ENCODE measurements at places on chromosomes 6 and 20. TPM values are rescaled to one million over a fixed set of nuclear protein-coding genes. Genes with fewer than 3 reads are reported as not detected.

DNA sequence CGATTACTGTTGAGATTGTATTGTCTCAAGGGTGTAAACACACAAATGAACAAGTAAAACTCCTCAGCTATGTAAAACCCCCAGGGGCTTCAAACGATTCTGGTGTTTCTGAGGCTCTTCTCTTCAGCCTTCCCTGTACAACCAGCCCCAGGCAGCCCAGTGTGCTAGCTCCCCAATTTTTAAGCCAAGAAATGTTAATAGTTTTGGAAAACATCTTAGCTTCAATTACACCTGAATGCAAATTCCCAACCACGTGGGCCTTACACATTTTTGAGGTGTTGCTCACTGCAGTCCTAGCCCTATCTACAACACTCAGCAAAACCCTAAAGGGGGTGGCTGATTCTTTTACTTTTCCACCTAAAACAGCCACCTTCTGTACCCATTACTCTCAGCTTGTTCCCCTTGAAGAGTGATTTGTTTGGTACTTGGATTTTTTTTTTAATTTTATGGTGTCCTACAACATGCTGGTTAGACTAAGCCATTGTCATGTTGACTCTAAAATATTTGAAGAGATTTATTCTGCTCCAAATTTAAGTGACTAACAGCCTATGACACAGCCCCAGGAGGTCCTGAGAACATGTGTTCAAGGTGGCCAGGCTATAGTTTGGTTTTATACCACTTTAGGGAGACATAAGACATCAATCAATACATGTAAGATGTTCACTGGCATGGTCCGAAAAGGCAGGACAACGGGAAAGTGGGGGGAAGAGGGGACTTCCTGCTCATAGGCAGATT, 48.7 kb downstream of the ADAT2 start:
- no peak for DNase-seq

The ECT2L gene
- not detected for total RNA-seq

- DNase-seq, result peak; percentile 84
Observed at GRCh38 chr6:30480536-30481156, 8.7 kb upstream of the HLA-E start.

The ZSCAN26 gene
- 11.7 TPM for total RNA-seq

GRCh38 chr6:27966044-27966443, 9.0 kb downstream of the OR2B6 start:
- no peak for DNase-seq

DNA sequence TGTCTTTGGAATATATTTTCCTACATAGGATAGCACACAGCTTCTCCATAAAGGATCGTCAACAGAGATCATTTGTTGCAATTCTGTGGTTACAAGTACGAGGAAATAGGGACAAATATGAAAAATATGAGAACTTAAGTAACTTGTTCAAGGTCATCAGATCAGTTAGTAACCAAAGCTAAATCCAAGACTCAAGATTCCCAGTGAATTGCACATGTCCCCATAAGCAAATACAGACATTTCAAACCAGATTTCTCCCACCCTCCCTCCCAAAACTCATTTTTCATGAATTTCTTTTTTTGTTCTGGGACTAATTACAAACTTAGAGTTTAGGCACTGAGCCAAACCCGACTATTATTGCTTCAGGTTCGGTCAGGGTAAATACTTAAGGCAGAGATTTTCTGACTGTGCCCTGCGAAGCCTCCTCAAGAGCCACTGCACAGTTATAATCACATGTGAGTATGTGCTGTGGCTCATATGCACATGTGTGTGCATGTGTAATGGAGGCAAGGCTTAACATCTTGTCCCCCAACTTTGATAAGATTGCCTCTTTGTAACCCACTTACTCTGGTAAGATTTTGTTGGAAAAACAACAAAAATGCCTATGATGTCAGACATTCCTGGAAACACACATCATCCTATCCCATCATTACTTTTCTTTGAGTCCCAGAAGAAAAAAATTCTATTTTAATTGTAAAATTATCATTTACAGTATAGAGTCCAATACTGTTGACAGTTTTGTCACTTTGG, 216.2 kb downstream of the CD83 start:
- DNase-seq, result no peak

DNA sequence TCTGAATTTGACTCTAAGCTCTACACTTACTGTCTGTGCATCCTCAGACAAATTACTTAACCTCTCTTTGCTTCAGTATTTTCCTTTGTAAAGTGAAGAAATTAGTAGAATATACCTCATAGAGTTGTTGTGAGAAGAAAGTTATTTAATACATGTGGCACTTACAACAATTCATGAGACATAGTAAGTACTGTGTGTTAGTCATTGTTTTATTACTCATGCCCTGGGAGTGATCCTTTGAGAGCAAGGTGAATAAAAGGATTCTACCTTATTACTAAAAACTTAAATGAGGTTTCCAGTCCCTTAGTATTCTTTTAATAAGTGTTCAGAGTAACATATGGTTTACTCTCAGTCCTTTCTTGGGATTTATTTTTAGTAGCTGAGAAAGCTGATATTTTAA, 233.6 kb upstream of the MAP3K7 start:
- no peak for DNase-seq

- DNase-seq, result no peak
Observed at GRCh38 chr6:74166849-74167248, 470.8 kb downstream of the CD109 start.

DNA sequence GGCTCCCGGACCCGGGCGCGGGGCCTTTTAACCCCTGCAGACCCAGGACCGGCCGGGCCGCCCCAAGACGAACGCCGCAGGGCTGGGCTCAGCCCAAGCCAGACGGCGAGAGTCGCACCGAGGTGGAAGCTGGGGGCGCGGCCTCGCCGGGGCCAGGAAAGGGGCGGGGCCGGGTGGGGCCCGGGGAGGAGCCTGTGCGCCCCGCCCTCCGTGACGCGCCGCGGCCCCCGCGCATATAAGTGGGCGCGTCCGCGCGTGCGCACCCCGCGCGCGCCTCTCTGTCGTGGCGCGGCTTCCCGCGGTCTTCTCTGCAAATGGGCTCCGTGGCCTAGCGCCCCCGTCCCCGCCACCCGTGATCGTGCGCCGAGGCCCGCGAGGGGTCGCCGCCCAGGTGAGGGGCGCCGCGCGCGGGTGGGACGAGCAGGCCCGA, at the start of gene PPDPF:
Gene PPDPF, plus strand, starts transcription at position 262 of the 430 bp plus-strand sequence. CDS start 544 bp downstream, outside the sequence.
- DNase-seq, result peak; percentile 87

GRCh38 chr6:134182528-134182927, 130.1 kb upstream of the SLC2A12 start:
- no peak for DNase-seq

The CFB gene
- not detected for total RNA-seq

The PCSK2 gene
- not detected for total RNA-seq

DNA sequence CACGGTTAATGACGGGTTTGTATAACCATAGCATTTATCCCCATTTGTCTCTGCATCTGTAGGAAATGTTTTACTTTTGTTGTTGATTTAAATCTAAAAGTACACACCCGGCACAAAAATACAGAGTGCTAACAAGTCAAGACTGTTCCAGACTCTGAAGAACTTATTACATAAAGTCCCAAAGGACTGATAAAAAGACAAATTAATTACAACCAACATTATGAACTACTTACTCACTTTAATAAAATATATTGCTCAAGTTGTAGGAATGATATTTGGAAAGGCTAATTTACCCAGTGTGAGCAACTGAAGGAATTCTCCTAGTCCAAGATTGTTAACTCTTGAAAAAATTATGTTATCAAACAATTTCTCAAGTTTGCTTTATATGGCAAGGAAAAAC, 115.6 kb downstream of the KIF13A start:
- no peak for DNase-seq

- no peak for DNase-seq
Observed at GRCh38 chr20:53654932-53655624, 61.4 kb upstream of the ZNF217 start.

DNA sequence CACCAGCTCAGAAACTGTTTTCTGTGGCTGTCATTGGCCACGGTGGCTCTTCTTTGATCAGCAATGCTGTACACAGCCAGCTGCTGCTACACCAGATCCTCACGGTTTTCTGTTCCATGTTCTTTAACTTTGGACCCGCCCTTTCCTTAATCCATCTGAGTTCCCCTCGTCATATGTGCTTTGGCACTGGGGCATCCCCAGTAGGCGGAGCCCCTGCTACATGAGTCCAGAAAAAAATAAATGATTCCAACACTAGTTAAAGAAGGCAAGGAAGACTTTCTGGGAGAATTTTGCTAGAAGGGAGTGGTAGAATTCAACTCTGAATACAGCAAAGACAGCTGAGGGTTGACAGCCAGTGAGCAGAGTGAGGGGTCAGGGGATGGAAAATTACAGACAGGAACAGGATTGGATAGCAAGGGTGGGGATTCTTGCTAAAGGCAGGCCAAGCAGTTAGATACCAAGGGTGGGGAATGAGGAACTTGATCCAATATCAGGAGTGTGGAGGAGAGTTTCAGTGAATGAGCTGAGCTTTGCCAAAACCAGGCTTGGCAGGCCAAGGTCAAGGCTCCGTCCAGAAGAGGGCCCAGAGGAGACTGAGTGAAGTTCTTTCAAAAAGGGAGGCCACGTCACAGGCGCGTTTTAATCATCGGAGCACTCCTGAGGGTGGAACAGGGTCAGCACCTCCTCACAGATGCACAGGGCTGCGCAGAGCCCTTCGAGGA, 391.8 kb downstream of the CDH4 start:
- no peak for DNase-seq

The ALDH5A1 gene
- total RNA-seq, result 3.7 TPM

GRCh38 chr6:143014764-143015163, 45.9 kb upstream of the AIG1 start:
- no peak for DNase-seq

The OXT gene
- total RNA-seq, result not detected

All from activated CD8-positive, alpha-beta memory T cell treated with anti-CD3 and anti-CD28 coated beads, Interleukin-2, amount 10 ng/mL, durations not matched to agents 7 days and 5 days (primary cell).